ENCODE measurements at places on chromosomes 2 and 18.

GRCh38 chr18:45081566-45082181, 401.0 kb downstream of the SETBP1 start:
- no peak for DNase-seq

DNA sequence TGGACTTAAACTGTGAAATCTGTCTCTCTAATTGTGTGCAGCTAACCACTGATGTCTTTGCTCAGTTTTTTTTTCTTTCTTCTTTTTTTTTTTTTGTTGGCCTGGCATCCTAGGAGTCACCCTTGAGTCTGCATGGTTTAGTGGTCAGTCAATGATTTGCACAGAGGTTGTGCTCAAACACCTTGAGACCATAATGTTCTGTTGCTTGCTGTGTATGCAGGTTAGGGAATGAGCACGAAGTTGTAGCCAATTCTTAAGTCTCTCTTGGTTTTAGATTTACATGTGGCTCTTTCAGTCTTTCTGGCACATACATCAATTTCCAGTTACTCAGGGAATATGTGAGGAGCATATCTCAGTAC, 16.7 kb downstream of the PLB1 start:
- DNase-seq: no peak

DNA sequence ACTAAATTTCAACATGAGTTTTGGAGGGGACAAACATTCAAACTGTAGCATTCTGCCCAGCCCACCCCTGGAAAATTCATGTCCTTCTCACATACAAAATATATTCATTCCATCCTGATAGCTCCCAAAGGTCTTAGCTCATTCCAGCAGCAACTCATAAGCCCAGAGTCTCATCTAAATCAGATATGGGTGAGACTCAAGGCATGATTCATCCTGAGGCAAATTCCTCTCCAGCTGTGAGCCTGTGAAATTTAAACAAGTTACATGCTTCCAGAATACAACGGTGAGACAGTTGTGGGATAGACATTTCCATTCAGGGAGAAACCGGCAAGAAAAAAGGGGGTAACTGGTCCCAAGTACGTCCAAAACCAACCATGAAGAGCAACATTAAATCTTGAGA, 43.5 kb upstream of the FAHD2A start:
- DNase-seq: no peak

GRCh38 chr18:48679236-48679635, 140.4 kb downstream of the CTIF start:
- no peak for DNase-seq

DNA sequence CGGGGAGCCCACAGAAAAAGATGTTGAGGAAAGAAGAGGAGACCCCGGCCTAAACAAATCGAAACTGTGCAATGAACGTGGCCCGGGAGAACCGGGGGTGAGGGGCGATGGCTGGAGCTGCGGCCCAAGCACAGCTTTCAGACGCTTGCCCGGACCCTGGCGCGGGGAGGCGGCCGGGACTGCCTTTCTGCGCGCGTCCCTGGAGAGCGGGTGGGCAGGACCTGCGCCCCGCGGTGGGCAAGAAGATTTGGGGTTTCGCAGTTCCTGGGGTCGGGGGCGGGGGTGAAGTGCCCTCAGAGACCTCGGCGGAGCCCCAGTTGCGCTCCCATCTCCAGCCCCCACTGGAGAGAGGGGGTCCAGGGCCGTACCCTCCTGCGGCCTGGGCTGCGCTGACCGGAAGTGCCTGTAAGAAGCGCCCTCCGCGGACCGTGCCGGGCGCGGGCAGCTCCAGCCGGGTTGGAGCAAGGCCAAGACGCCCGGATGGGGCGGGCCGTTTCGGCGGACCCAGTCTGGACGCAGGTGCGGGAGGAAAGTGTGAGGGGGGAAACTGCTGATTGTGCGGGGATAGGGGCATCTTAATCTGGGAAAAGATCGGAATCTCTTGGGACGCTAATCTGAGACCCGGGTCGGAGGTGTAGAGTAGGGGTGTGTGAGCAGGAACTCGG, 11.6 kb downstream of the EN1 start:
- DNase-seq: no peak

GRCh38 chr2:226079196-226079595, 679.7 kb downstream of the NYAP2 start:
- no peak for DNase-seq

GRCh38 chr2:151947813-151948165, 119.6 kb upstream of the ARL5A start:
- no peak for DNase-seq

DNA sequence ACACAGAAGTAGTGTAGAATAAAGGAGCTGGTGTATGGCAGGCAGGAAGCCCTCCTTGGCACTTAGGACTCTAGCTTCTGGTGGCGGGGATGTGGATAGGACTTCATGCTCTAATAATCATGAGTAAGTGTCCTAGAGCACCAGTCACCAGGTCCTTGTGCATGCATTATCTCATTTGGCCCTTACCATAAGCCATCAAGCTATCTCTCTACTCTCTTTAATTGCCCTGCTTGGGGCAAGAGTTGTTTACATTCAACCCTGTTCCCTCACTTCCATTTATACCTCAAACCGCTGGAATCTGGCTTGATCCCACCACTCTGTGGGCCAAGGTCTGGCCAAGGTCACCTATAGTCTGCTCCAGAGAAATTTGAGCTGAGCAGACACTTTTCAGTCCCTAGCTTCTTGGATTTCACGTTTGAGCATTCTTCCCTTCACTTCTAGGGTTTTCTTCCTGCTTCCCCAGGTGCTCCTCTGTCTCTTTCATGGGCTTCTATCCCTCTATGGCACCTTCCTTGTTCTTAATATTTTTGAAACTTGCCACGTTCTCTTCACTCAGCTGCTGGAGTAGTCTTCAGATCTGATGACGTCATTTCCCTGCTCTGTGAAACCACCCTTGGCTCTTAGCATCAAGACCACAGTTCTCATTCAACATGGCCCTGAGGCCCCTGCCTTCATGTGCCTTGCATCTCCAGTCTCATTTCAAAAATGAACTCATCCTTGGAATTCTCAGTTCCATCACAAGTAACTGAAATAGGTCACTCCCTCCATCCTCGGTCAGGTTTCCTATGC, 94.9 kb upstream of the GATA6 start:
- DNase-seq: peak; percentile 82

GRCh38 chr2:193810533-193810932, 1615.8 kb upstream of the TMEFF2 start:
- DNase-seq: no peak

Measured in NCI-H2029 (cell line).